ENCODE measurements at places on chromosomes 6 and 20. TPM values are rescaled to one million over a fixed set of nuclear protein-coding genes. Genes with fewer than 3 reads are reported as not detected.
A peak's percentile ranks its signal among the peaks of the same experiment; 100 is the strongest.

DNA sequence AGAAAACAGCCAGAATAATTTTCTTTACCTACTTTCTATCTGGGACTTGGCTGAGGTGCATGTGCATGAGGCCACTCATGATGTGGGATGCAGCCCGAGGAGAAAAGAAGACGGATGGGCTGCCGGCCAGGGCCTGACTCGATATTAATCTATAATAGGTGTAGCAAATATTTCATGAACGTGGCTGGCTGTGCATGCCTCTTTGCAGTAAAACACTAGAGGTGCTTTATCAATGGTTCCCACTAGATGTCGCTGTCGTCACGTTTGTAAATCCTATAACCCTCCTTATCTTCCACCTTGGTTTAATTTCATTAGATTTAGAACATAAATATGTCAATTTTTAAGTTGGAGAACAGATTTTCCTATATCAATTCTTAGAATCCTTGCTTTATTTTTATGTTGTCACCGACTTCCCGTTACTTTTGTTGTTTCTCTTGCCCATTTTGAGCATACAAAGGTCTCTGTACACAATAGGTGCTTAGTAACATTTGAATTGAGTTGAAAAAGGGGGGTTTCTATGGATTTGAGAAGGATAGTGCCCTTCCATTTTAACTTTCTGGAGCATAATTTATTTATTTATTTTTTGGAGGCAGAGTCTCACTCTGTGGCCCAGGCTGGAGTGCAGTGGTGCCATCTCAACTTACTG, 19.6 kb upstream of the FERMT1 start:
- H3K4me1 ChIP-seq = no peaks in the 10 kb centered on the region
- no peaks in the 10 kb centered on the region for H3K27me3 ChIP-seq
- no peak overlapping the region for H3K4me3 ChIP-seq
- DNase-seq = peak; percentile 54
- no peak overlapping the region for H3K27ac ChIP-seq

GRCh38 chr6:108235127-108235526, 25.7 kb downstream of the SNX3 start:
- no peaks in the 10 kb centered on the region for H3K27me3 ChIP-seq
- no peak overlapping the region for H3K4me3 ChIP-seq
- H3K36me3 ChIP-seq = no peaks in the 10 kb centered on the region
- DNase-seq = no peak
- no peak overlapping the region for H3K27ac ChIP-seq

- DNase-seq = no peak
- H3K4me3 ChIP-seq = no peak overlapping the region
- H3K27ac ChIP-seq = no peak overlapping the region
- no peaks in the 10 kb centered on the region for H3K36me3 ChIP-seq
These were observed 2.9 kb downstream of the ARG1 start for GRCh38 chr6:131575834-131576478.

DNA sequence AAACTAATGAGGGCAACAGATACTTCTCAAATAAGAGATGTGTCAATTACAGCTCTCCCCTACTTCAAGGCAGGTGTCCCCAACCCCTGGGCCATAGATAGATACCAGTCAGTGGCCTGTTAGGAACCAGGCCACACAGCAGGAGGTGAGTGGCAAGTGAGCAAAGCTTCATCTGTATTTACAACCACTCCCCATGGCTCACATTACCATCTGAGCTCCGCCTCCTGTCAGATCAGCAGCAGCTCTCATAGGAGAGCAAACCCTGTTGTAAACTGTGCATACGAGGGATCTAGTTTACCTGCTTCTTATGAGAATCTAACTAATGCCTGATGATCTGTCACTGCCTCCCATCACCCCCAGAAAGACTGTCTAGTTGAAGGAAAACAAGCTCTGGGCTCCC, 422.1 kb downstream of the GJA1 start:
- no peak overlapping the region for H3K27ac ChIP-seq
- H3K27me3 ChIP-seq = no peaks in the 10 kb centered on the region
- no peak for DNase-seq
- H3K4me3 ChIP-seq = no peak overlapping the region
- H3K4me1 ChIP-seq = no peaks in the 10 kb centered on the region
- H3K36me3 ChIP-seq = no peaks in the 10 kb centered on the region

- H3K36me3 ChIP-seq = peaks cover 2% of the 10 kb centered on the region
- DNase-seq = no peak
- H3K27me3 ChIP-seq = no peaks in the 10 kb centered on the region
- no peak overlapping the region for H3K4me3 ChIP-seq
- no peak overlapping the region for H3K27ac ChIP-seq
These were observed 6.2 kb downstream of the CEP250 start for GRCh38 chr20:35461620-35462019.

DNA sequence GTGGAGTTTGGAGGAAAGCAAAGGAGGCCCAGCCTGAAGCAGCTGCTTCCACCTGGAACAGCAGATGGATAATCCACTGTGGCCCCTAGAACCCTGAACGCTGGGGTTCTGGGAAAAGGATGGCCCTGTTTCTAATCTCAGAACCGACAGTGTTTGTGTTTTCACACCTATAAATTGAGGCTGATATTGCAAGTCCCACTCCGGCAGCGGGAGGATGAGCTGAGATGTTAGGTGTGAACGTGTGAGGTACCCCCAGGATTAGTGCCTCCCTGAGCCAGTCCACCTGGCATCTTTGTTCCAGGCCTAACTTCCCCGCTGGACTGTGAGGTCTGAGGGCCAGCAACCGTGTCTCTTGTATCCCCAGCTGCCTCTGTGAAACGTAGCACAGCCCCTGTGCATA, 7.8 kb upstream of the CDH4 start:
- no peak overlapping the region for H3K27ac ChIP-seq
- no peaks in the 10 kb centered on the region for H3K4me1 ChIP-seq
- no peak for DNase-seq

DNA sequence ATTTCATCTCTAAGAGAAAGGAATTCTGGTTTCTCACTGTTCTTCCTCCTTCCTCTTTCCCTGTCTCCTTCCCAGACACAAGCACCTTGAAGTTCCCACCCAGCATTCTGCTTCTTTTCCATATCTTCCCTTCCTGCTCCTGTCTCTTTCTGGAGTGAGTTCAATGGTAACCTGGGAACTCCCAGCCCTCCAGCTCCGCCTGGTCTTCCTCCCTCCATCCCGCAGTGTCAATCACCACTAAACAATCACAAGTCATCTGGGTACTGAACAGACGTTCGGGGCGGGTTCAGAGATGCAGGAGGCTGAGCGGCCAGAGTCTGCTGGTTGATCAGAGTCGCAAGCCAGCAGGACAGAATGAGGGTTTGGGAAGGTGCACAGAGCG, 7.7 kb downstream of the TTBK1 start:
- H3K27me3 ChIP-seq = no peaks in the 10 kb centered on the region
- H3K4me3 ChIP-seq = no peak overlapping the region
- H3K27ac ChIP-seq = no peak overlapping the region
- no peak for DNase-seq
- no peaks in the 10 kb centered on the region for H3K4me1 ChIP-seq

Gene HLA-F
- 54.8 TPM for total RNA-seq

Gene CCDC170
- 4.5 TPM for total RNA-seq

Gene GPX5
- total RNA-seq = not detected

Gene CRNKL1
- 29.6 TPM for total RNA-seq

Measured in thyroid gland (tissue), 4 donors.